NCI-H1436 (cell line): ENCODE measurements at places on chromosomes 11 and 22.

DNA sequence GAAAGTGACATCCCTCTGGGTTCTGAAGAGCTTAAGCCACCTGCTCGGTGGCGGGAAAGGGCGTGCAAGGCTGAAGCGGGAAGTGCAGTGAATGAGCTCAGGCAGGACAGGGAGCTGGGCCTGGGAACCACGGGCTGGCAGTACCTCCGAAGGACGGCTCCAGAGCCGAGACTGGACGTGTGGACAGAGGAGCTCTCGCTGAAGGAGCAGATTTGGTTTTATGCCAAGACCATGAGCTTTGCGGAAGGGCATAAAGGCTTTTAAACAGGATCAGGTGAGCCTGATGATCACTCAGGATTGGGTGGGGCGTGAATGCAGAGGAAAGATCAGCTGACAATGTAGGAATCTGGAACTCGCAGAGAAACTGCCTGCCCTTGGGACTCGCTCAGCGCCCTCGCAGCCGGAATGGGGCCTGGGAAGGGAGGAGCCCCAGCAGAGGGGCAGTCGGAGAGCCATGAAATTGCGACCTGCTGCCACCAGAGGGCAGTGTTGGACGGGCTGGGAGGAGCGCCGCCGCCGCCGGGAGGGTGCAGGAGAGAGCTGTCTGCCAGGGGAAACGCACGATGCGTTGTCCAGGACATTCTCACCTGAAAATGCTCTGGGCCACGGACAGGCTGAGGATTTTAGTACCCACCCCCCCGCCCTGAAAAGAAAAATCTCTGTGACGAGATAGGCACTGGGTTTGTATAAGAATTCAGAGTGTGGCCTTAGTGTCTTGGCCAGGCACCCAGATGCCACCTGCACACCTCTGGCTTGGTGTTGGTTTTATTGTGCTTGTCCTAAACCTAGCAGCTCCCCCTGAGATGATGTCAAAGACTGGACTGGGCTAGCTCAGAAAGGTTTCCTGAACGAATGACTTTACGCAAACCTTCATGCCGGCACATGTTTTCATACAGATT lies 324.4 kb downstream of the NTM start:
- peak; percentile 17 for DNase-seq

- peak; percentile 47 for DNase-seq
Observed at GRCh38 chr11:83827940-83828554, 541.9 kb upstream of the CCDC90B start.

GRCh38 chr11:125621995-125622394 lies 3.0 kb upstream of the CHEK1 start:
- DNase-seq, result no peak

DNA sequence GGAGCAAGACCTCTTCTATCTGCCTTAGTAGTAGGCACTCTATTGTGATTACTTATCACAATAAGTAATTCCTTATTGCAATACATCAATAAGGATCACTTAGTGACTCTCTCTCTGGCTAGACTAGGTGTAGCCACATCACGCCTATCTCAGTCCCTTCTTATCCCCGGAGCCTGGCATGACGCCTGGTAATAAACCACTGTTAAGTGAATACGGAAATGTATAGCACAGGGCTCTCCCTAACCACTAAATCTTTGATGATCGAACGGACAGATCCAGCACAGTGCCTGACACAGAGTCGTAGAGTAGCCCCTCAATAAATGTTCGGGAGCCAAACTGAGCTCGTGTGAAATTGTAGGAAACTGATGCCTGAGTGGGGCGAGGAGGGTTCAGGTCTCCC lies 143.3 kb downstream of the FBXO7 start:
- DNase-seq, result no peak

DNA sequence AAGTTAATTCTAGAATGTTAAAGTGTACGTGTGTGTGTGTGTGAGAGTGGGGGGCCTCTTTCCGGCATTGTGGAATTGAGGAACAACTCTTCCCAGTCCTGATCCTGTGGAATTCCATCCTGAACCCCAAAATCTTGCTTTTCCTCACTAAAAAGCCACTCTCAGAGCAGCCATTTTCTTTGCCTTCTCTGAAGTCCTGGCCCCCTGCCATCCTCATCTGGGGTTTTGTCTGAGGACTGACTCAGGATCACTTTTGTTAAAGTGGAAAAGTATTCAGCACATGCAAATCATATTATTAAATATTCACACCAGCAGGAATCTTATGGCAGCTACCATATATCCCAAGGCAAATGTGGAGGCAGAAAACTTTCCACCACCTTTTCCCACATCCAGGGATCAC lies 3.8 kb downstream of the SCN4B start:
- DNase-seq, result no peak

GRCh38 chr11:124143034-124143433 lies 27.8 kb downstream of the VWA5A start:
- no peak for DNase-seq

GRCh38 chr11:35116245-35116644 lies 22.7 kb upstream of the CD44 start:
- DNase-seq, result no peak

DNA sequence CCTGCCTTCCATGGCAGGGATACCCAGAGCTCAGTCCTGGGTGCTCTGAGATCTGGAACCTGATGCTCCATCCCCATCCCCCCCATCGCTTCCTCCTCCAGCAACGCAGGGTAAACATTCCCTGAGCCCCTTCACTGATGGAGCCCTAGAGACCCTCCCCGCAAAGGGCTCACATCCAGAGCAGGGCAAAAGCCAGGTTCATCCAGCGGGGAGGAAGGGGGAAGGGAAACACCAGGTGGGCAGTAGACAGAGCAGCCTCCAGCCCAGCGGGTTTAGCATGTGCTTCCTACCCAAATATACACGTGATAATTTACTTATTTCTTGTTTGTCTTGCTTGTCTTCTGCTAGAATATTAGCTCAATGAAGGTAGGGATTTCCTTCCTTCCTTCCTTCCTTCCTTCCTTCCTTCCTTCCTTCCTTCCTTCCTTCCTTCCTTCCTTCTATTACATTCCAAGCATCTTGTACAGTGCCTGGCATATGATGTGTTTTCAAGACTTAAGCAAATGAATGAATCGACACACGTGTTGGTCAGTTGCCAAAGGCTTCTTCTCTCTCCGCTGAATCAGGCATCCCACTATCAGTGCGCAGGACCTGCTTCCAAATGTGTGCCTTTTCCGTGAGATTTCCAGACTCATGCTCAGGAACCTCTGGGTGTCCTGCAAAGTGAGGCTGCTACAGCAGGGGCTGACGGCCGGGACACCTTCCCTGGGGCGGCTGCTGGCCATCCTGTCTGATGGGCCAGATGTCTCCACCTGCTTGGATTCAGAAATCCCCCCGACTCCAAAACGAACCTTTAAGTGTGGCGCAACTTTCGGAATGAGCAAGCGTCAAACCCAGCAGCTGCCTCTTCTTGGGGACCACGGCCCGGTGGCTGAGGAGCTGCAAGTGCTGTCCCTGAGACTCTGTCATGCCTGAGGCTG lies 955.1 kb downstream of the BRD1 start:
- no peak for DNase-seq

DNA sequence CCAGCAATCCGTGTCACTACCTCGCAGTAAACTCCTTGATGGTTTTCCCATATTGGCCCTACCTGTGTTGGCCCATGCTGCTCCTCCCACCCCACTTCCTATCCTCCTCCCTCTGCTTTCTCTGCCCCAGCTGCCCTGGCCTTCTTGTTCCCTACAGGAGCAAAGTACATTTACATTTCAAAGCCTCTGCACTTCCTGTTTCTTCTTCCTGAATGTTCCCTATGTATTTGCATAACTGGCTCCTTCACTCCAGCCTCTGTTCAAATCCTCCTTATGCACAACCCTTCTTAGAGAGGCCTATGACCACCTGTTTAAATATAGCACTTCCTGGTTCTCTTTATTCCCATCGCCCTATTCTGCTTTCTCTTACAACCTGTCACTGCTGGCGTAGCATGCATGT lies 62.2 kb downstream of the PARVA start:
- no peak for DNase-seq

DNA sequence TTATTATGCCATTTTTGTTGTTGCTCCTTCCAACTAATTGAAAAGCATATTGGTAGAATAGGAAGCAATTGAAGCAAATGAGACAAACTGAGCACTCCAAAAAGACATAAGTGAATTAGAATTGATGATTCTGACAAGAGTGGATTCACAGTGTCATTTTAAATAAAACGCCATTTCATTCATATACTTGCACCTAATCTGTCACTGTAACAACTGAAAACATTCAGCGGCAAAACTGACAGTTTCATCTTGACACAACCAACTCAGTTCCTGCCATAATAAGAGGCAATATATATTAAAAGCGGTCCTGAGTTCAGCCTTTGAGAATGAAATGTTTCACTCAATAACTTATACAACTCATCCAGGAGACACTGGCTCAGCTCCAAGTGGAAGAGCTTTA lies 306.8 kb downstream of the CNTN5 start:
- no peak for DNase-seq

DNA sequence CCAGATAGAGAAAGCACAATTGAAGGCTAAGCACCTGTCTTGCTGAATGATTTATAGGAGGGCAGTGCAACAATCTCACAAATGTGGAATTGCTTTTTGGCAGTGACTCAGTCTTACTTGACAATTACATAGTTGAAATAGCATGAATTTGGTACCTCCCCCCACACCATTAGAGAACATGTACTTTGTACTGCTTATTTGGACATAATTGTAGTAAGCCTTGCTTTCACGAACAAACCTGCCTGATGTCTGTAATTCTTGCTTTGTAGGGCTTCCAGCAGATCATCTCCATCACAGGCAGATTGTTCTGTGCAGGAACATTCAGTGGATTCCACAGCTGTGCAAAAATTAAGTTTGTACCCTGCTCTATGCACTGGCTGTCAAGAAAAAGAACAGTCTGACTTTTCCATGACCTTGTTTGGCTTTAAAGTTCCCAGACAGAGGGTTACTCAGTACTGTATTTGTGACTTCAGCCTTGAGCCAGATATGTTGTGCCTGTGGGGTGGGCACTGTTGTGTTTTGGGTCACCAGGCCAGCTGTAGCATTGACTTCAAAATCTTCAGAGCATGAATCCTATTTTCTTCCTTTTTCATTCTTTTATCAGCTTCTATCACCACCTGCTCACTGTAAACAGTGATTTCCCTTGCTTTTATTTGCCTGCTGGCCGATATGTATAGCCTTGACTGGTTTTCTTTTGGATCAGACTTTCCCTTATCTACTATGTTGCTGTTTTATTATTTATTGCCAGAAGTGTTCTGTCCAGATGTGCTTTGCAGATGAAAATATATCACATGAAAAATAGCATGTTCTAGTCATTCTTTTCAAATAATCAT lies 941.0 kb upstream of the CHORDC1 start:
- DNase-seq, result no peak

DNA sequence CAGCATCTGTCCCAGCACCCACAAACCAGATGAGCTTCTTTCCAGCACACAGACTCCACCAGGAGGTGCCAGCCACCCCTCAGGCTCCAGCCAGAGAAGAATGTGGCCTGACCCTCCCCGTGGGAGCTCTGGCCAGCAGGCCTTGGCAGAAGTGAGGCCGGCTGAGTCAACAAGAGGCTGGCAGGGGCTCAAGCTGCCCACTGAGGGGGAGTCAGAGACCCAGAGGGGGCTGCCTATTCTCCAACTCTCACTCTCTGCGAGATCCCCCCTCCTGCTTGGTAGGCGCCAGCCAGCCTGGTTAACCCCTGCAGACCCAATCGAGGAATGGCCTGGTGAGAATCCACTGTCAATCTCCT lies 10.6 kb upstream of the CDC42EP1 start:
- no peak for DNase-seq

- DNase-seq, result no peak
Observed at GRCh38 chr22:36010882-36011281, 17.7 kb downstream of the RBFOX2 start.

DNA sequence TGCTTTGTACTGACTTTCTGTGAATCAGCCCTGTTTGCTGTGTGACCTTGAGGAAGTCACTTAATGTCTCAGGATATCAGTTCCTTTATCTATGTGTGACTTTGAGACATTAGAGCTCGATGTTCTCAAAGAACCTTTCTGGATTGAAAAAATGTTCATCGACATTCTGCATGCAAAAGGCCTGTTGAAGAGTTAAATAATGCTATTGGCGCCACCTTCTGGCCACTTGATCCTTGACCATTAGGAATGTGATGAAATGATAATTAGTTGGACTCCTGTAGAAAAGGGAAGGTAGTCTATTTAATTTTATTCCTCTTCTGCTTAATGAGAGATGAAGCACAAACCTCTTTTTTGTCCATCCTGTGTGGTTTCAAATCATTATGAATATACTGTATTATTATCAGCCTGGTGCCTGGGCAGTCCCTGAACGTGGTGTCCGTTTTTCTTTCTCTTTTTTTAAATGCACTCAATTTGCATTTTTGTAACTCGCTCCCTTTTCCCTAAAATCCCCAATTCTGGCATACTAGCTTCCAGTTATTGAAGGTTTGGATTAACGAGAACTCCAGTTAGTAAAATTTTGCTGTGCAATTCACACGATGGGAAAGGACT lies 20.7 kb downstream of the ELF5 start:
- DNase-seq, result peak; percentile 50

- DNase-seq, result no peak
Observed at GRCh38 chr11:6307876-6308275, 12.4 kb downstream of the CAVIN3 start.
